ENCODE measurements at places on chromosomes 5 and 9. TPM values are rescaled to one million over a fixed set of nuclear protein-coding genes. Genes with fewer than 3 reads are reported as not detected.

GLDC gene
- total RNA-seq = 0.49 TPM

- H3K27ac ChIP-seq = no peak overlapping the region
- no peaks in the 10 kb centered on the region for H3K27me3 ChIP-seq
- no peak for DNase-seq
- no peaks in the 10 kb centered on the region for H3K4me1 ChIP-seq
Measured at GRCh38 chr5:3684771-3685354, 89.2 kb downstream of the IRX1 start.

PCDHGA10 gene
- 10.6 TPM for total RNA-seq

- H3K4me3 ChIP-seq = no peak overlapping the region
- H3K36me3 ChIP-seq = no peaks in the 10 kb centered on the region
- no peaks in the 10 kb centered on the region for H3K4me1 ChIP-seq
- H3K27ac ChIP-seq = no peak overlapping the region
- no peak for DNase-seq
- H3K27me3 ChIP-seq = no peaks in the 10 kb centered on the region
Measured at GRCh38 chr5:39106322-39106721, 32.1 kb upstream of the RICTOR start.

DNA sequence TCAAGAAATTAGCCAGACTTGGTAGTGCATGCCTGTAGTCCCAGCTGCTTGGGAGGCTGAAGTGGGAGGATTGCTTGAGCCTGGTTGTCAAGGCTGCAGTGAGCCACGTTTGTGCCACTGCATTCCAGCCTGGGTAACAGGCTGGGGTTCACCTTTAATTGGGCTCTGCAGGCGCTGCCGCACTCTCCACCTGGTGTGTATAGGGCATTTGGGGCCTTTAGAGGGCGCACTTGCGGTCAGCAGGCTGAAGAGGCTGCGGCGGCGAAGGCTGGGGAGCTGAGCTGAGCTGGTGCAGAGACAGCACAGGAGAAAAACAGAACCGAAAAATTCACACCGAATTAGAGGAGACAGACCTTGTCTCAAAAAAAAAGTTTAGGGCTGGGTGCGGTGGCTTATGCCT lies 31.2 kb downstream of the CDK7 start:
- no peaks in the 10 kb centered on the region for H3K27me3 ChIP-seq
- H3K27ac ChIP-seq = no peak overlapping the region
- no peaks in the 10 kb centered on the region for H3K4me1 ChIP-seq
- H3K4me3 ChIP-seq = no peak overlapping the region

- H3K27me3 ChIP-seq = no peaks in the 10 kb centered on the region
- no peak for DNase-seq
- H3K36me3 ChIP-seq = no peaks in the 10 kb centered on the region
- no peak overlapping the region for H3K4me3 ChIP-seq
- H3K27ac ChIP-seq = no peak overlapping the region
- peaks cover 19% of the 10 kb centered on the region for H3K4me1 ChIP-seq
Measured at GRCh38 chr9:100595391-100596199, 17.7 kb downstream of the CAVIN4 start.

DNA sequence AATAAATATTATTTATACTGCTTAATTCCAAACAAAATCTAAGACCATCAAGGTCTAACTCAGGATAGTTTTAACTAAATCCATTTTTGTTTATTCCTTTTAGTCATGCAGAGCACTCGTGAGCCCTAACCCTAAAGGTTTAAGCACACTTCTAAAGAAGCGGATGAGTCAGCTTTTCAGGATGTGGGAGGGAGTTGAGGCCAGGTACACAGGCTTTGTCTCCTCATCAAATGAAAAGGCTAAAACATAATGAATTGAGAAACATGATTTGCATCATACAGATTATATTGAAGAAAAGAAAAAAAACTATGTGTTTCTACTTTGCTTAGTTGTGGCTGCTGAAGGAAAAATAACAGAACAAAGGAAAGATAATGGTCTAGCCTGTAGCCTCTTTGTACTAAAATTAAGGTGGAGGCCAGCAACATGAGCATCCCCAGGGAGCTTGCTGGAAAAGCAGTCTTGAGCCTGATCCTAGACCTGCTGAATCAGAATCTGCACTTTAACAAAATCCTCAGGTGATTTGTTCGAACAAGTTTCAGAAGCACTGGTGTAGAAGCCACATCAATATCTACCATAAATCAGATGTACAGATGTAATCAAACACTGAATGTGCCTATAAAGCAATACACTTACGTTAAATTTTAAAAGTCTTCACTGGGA lies 21.1 kb upstream of the ISCA1 start:
- no peaks in the 10 kb centered on the region for H3K36me3 ChIP-seq
- no peak overlapping the region for H3K27ac ChIP-seq
- H3K4me1 ChIP-seq = no peaks in the 10 kb centered on the region
- H3K27me3 ChIP-seq = no peaks in the 10 kb centered on the region

- H3K4me1 ChIP-seq = no peaks in the 10 kb centered on the region
- H3K27me3 ChIP-seq = no peaks in the 10 kb centered on the region
- no peak for DNase-seq
- H3K27ac ChIP-seq = no peak overlapping the region
- no peak overlapping the region for H3K4me3 ChIP-seq
Measured at GRCh38 chr5:31692561-31693221, 53.8 kb downstream of the PDZD2 start.
